ENCODE measurements at places on chromosomes 2 and 18. TPM values are rescaled to one million over a fixed set of nuclear protein-coding genes. Genes with fewer than 3 reads are reported as not detected.

Gene ZNF396
- 1.3 TPM for total RNA-seq

Gene ANKRD23
- total RNA-seq, result 1.3 TPM

Gene CFC1
- total RNA-seq, result not detected

Gene PFN4
- total RNA-seq, result 0.64 TPM

Gene ANKRD29
- total RNA-seq, result 0.43 TPM

Gene GATA6
- 5.2 TPM for total RNA-seq

Gene RTP5
- total RNA-seq, result not detected

Gene MAP3K19
- not detected for total RNA-seq

Gene ARID5A
- 9.5 TPM for total RNA-seq

Gene RGPD3
- 0.32 TPM for total RNA-seq

Gene TRAF3IP1
- total RNA-seq, result 8.4 TPM

Gene SERPINB4
- total RNA-seq, result not detected

Gene PARD6G
- total RNA-seq, result 1.7 TPM

Gene STPG4
- 0.64 TPM for total RNA-seq

Gene STEAP3
- total RNA-seq, result 14.5 TPM

Gene NCKAP5
- 28.7 TPM for total RNA-seq

Gene METTL21A
- 13.0 TPM for total RNA-seq

Gene ADGRF3
- total RNA-seq, result under 0.01 TPM

Gene UGT1A7
- not detected for total RNA-seq

Gene PPP1R1C
- 0.32 TPM for total RNA-seq

Gene SLC4A5
- under 0.01 TPM for total RNA-seq

Gene ZC3H6
- 3.0 TPM for total RNA-seq

Gene LRRC30
- not detected for total RNA-seq

Gene DOK6
- total RNA-seq, result 2.6 TPM

Gene CYTIP
- total RNA-seq, result under 0.01 TPM

Gene MC5R
- total RNA-seq, result not detected

Gene COBLL1
- 13.4 TPM for total RNA-seq

Gene CUL3
- 82.5 TPM for total RNA-seq

Gene CNDP1
- total RNA-seq, result not detected

Gene HTR2B
- 159 TPM for total RNA-seq

Gene TTN
- under 0.01 TPM for total RNA-seq

Gene ASB1
- 21.2 TPM for total RNA-seq

Gene NOSTRIN
- total RNA-seq, result 0.43 TPM

Gene SERPINB12
- total RNA-seq, result not detected

Gene CABYR
- 6.4 TPM for total RNA-seq
